CD4-positive, alpha-beta T cell treated with Interleukin-4 for 4 hours (primary cell): ENCODE measurements at places on chromosomes 3 and 15.

GRCh38 chr3:57756528-57757401 lies 656 bp downstream of the SLMAP start:
- DNase-seq = peak; percentile 14

- peak; percentile 46 for DNase-seq
Measured at GRCh38 chr3:194633349-194634004, at the start of gene TMEM44. Gene TMEM44, minus strand, starts transcription at chr3:194633419. Its CDS starts 204 bp downstream, at chr3:194633215.

DNA sequence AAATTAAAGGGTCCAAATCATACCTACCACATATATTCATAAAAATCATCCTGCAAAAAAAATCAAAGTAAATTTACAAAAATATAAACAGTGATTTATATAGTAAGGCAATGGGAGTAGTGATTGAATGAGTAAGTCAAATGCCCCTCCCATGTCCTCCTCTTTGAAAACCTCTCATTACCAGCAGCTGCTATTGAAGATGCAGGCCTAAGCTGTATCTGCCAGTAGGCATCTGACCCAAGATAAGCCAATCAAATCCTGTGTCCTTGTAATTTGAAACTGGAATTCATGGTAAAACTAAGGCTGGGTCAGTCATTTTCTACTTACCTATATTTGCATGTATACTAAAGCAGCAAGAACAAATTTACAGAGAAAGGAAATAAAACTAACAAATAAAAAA lies 60.4 kb upstream of the POU1F1 start:
- DNase-seq = no peak

DNA sequence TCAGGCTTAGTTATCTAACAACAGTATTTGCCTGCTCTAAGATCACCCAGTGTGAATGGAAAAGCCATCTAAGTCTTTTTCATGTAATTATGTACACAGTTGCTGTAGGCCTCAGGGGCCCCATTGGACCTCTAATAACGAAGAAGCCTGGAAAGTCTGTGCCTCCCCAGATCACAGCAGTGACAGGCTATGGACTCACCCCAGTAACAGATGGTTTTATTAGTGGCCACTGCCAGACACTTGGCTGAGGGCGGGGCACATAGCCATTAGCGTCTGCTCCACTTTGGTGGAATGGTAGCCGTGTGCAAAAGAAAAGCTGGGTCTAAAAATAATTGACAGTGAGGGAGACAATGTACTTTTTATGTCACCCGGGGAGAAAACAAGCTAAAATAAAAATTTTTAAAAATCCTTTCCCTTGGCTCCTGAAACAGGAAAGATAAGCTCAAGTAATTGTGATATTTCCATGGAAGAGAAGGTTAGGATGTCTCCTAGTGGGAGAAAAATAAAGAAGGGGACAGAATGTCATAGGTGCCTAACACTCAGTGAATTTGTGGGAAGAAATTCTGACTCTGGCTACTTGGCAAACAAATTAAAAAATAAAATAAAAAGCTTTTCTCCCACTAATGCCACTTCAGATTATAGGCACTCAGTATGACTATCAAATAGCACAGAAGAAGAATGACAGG lies 44.3 kb upstream of the ZNF385D start:
- DNase-seq = no peak

DNA sequence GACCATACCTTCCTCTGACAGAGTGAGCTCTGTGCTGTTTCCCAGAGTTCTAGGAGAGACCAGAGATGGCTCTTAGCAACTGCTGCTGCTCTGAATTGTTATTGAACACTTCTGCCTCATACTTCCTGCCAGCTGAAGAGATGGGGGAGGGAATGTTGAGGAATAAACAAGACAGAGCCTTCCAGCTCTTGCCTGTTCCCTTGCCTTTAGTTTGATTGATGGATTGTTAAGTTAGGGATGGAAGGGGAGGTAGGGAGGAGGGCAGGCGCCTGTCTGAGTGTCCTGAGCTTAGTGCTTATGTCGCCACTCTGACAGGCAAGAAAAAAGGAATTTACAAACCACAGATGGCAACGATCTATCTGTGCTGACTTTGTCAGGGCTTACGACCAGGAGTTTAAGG lies 42.8 kb downstream of the ZNF609 start:
- DNase-seq = peak; percentile 17

DNA sequence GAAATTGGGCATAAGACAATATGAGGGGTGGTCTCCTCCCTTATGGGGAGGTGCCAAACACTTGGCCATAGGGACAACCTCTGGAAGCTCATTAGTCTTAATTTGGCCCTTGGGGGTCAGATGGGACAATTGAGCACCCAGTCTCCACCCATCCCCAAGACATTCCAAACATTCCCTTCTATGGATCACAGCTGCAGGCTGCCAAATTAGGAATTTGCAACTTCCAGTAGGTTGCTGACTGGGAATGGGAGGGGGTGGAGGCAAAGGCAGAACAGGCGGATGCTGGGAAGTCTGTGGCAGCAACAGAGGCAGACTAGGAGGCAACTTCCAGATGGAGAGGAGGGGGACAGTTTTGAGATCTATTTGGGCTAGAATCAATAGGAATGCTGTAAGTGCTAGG lies 1.4 kb upstream of the PDHB start:
- DNase-seq = no peak

DNA sequence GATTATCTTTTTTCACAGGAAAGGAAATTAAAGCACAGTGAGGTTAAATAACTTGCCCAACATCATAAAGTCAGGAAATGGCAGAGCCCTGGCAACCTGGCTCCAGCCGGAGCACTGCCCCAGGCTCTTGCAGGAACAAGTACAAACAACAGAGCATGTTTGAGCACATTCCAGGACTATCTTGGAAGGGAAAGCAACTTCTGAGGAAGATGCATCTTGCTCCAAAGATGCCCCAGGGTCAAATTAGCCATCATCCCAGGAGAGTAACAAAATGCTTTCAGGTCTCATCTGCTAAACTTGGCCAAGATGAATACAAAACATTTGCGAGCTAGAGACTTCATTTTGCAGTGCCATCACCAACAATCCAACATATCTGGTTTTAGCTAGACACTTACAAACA lies 162.4 kb upstream of the LRRN1 start:
- DNase-seq = no peak

DNA sequence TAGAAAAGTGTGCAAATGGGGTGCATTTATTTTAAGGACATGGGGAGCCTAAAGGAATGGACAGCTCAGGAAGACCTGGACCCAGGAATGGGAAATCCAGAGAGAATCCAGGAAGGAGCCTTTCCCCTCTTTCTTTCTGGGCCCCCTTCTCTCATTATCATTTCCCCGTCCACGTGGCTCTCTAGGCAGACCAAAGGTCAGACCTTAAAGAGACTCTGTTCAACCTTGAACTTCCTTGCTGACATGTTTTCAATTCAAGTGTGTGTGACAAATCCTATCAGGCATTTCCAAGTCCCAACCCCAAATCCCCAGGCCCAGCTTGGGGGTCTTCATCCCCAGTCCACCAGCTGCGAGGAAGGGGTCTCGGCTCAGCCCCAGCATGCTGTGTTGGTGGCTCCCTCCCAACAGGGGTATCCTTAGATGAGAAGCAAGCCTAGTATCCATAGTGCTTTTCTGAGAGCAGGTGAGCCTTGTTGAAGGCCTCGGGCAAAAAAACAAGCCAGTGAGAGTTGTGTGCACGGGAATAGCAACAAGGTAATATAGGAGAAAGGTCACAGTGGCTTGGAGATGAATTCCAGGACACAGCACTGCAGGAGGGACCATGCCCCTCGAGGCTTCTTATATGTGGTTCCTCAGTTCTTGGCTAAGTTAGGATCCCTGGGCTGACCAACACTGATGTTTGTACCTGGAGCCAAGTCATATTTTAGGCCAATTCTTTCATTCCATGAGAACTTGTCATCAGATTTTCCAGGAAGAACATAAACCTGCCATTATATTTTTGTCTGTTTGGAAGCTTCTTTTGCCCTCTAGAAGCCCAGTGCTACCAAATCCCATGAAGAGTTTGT lies 130.0 kb downstream of the ASB7 start:
- no peak for DNase-seq

DNA sequence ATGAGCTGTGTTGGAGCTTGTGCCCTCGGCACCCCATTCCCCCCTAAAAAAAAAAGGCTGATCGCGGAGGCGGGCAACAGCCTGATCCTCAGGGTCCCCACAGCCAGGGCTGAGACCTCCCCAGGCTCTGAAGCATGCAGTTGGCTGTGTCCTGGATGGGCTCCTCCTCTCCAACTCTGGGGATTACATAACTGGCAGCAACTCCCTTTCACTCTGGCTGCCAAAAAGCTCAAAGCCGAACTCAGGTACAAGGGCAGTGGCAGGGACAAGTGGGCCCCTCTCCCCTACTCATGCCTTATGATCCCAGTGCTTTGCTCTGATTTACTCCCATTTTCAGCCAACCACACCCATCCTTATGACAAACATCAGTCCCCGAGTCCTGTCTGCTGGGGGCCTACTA lies 18.3 kb downstream of the TPRA1 start:
- no peak for DNase-seq

DNA sequence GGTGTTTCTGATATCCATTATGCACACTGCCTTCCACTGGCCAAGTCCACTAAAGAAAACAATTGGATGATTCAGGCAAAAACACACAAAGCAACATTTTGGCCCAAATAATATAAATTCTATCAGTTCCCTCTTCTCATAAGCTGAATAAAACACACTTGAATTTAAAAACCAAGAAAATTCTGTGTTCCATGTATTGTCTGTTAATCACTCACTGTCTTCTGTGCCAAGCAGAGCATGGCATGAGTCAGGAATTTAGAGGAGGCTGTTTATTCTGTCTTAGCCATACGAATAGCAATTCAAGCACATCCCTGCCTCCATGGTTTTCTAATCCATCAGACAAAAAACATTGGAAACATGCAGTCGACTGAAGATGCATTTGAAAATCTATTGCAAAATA lies 215.6 kb upstream of the UMPS start:
- DNase-seq = no peak

- no peak for DNase-seq
Measured at GRCh38 chr15:66789029-66790025, 87.3 kb downstream of the SMAD6 start.

- DNase-seq = no peak
Measured at GRCh38 chr15:64642875-64643274, 132.5 kb downstream of the RBPMS2 start.

- no peak for DNase-seq
Measured at GRCh38 chr3:174302746-174303315, 556.3 kb upstream of the NAALADL2 start.

GRCh38 chr3:138032567-138032966 lies 22.6 kb downstream of the CLDN18 start:
- no peak for DNase-seq

DNA sequence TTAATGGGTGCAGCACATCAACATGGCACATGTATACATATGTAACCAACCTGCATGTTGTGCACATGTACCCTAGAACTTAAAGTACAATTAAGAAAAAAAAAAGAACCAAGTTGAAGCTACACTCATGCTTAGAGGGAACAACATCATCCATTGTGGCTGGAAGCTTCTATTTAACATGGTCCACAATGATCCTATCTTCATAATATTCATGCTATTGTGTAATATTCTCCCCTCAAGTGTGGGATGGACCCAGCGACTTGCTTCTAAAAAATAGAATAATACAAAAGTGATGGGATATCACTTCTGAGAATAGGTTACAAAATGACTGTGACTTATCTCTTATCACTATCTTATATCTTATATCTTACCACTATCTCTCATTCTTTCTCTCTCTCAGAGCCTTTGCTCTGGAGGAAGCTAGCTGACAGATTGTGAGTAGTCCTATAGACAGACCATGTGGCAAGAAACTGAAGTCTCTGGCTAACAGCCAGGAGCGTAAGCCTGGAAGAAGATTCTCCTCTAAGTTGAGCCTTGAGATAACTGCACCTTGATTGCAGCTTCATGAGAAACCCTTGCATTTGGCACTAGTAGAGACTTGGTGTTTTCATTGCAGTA lies 198.5 kb upstream of the MRPL3 start:
- DNase-seq = no peak

GRCh38 chr3:146250449-146251382 lies at the start of gene PLSCR4:
Gene PLSCR4, minus strand, starts transcription at chr3:146251105. Its CDS starts 29,034 bp downstream, at chr3:146222071.
- no peak for DNase-seq

- DNase-seq = peak; percentile 47
Measured at GRCh38 chr15:58545307-58546065, 113.7 kb downstream of the LIPC start.

DNA sequence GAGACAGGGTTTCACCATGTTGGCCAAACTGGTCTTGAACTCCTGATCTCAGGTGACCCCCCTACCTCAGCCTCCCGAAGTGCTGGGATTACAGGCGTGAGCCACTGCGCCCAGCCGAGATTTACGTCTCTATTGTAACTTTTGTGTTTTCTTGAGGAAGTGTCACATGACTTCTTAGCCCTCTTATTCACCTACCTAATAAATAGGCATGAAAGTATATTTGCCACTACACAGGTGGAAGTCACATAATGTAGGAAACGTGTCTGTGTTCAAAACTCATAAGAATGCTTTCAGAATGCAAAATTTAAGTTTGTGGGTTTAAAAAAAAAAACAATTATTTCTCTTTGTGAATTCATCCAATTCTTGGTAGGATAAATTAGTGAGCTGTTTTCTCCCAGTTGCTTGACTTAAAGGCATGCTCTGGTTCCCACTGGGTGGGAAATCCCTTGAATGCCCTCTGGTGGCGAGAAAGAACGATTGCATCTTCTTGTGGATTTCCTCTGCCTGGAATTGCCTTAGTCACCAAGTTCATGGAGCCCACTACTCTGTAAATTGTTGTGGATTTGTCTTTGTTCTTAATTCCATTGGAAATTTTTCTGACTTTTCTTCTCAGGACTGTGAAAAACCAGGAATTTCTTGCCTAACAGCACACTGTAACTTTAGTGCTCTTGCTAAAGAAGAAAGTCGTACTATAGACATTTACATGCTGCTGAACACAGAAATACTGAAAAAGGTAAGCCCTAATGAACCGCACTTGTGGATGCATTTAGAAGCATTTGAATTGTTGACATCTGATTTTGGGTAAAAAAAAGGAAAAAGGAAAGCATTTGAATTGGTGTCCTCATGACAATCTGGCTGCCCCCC lies 82.2 kb upstream of the CTDSPL start:
- DNase-seq = peak; percentile 47

- DNase-seq = no peak
Measured at GRCh38 chr3:4467522-4467867, 426 bp upstream of the SUMF1 start.

DNA sequence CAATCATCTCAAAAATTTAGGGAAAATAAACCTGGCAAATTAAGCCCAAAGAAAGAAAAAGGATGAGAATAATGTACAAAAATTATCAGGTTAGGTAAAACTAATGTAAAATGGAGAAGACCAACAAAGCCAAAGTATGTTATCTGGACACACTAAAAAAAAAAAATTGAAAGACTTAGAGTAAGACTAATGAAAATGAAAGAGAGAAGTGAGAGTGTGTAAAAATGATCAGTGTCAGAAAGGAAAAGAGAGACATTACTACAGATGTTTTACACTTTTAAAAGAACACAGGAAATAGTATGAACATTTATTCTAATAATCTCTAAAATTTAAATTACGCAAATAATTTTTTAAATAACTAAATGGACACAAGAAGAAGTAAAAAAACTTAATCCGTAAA lies 573.3 kb upstream of the NR2F2 start:
- no peak for DNase-seq

GRCh38 chr3:187198490-187198889 lies 1.2 kb downstream of the RTP1 start:
- no peak for DNase-seq

DNA sequence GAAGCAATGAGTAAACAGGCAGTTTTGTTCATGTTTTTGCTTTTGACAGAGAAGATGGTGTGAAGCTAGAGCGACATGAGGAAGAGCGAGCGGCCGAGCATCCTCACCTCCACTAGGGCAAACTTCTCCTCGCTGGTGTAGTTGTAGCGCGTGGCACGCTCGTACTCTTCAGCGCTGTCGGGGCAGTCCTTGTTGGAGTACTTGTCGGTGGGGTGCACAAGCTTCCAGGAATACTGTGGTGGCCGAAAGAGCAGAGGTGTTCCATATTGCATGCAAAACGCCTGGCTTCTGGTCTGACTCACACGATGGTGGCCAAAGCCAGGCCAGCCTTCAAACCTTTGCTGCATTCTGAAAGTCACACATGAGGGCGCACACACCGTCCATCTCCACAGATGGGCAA lies 54.3 kb downstream of the CYFIP1 start:
- no peak for DNase-seq
